ENCODE measurements at places on chromosomes 6 and 20.
A peak's percentile ranks its signal among the peaks of the same experiment; 100 is the strongest.

DNA sequence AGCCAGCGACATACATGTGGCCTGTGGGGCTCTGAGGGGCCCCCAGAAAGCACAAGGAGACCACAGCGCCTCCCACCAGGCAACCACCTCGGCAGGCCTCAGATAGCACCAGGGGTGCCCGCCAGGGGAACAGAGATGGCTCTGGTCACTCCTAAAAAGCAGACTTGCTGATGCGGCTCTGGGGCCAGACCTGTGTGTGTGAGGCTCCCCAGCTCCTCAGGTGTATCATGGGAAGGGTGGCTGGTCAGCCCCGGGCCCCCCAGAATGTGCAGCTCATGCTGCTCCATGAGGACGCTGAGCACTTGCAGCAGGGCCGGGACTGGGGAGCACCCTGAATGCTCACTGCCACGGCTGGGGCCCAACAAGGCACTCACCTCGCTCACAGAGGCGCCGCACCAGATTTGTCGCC lies 60.2 kb downstream of the PYGB start:
- ATAC-seq: no peak

DNA sequence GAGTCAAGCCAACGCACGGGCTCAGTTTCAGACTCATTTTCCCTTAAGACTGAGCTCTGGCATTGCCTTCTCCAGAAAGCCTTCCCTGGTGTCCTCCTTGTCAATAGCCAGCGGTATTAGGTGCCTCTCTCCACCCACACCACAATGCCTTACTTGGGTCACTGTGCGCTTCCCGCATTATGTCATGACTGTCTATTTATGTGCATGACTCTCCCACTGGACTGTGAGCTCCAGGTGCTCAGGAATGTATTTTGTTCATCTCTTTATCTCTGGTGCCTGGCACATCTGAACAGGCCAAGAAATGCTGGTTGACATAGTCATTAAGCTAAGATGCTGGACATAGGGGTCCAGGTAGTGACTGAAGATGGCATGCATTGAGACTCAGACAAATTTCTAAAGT lies 42.7 kb downstream of the DAAM2 start:
- ATAC-seq: no peak

DNA sequence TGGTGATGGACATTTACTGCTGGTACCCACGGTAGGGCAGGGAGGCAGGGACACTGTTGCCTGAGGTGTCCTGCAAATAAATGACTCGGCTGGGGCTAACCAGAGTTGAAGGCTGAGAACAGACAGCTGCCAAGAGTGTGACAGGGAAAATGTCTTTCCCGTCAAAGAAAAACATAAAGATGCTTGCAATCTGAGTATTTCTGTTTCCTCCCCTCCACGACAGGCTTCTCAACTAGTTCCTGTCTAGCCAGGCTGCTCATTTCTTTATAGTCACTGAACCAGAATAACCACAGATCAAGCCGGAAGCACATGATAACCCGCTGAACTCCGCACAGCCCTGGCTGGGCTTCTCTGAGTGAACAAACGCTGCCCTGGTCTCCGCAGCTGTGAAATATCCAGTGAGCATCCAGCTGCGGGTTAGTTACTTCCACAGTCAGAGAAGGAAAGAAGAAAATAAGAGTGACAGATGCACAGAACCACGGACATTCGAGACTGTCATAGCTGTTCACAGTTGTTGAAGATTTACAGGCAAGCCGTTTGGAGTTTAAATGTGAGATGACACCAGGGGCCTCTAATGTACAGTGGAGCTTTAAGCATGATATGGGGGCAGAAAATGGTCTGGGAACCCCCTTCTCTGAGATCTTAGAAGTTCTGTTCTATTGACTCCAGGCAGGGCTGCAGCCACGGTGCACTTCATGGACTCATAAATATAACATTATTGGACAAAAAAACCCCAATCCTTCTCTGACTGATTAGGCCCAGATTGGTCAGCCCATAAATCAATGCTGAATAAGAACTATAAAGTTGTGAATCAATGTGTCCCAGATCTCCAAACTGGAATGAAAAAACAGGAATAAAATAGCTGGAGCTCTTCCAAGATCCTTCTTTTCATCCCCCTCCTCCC lies 299.9 kb upstream of the SUPT3H start:
- peak; percentile 22 for ATAC-seq

GRCh38 chr6:70409216-70409615 lies 4.1 kb upstream of the FAM135A start:
- no peak for ATAC-seq

GRCh38 chr20:35489717-35490116 lies 34.3 kb downstream of the CEP250 start:
- ATAC-seq: no peak

DNA sequence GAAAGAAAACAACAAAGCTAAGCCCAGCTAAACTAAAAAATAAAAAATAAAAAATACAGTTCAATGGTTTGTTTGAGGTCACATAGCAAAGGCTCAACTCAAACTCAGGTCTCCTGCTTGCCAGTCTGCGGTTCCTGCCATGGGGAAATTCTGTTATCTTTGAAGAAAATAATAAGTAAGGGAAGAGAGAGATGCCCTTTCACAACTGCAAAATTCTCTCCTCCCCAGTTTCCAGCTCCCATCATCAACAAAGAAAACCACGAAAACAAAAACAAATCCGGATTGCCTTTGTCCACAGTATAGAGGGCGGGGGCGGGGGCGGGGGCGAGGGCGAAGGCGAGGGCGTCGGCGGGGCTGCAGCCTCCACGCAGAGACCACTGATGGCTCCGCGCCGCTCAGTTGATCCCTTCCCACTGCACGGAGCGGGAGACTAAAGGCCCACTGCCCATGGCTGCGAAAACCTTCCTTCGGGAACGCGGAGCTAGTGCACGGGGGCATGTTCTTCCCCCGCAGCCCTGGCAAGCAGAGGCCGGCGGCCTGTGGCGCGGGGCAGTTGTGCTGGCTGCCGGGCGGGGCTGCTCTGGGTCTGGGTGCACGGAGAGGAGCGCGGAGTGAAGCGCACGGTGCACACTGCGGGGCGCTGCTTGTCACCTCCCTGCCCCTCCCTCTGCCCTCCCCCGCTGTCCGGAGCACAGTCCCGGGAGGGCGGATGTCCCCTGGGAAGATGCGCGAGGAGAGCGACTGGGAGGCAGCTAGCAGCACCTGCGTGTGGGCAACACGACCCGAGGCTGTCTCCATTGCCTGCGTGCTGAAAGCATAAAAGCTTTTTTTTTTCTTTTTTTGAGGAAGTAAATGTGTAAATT lies 54.1 kb upstream of the TPD52L1 start:
- peak; percentile 81 for ATAC-seq

- ATAC-seq: peak; percentile 22
Measured at GRCh38 chr6:107488875-107489635, 862 bp upstream of the SOBP start.

- peak; percentile 14 for ATAC-seq
Measured at GRCh38 chr6:151808371-151809241, 1.1 kb downstream of the ESR1 start.

DNA sequence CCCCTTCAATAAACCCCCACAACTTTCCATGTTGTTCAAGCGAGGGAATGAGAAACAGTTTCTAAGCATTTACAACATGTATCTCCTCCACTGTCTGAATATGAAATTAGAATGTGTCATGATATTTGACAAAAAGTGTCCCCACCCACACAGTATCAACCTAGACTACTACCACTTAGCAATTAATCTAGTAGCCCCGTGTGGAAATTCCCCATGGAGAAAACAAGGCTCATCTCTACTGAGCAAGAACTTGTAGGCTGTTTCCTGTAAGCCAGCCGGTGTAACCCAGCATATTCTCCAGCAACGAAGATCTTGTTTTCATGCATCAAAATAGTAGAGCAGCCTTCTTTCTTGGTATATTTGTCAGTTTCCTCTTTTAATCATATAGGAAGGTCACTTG lies 115.0 kb downstream of the IRF4 start:
- no peak for ATAC-seq

GRCh38 chr20:35899064-35899463 lies 55.2 kb downstream of the SCAND1 start:
- no peak for ATAC-seq

- peak; percentile 86 for ATAC-seq
Measured at GRCh38 chr6:155985660-155986138, 530.1 kb upstream of the NOX3 start.

DNA sequence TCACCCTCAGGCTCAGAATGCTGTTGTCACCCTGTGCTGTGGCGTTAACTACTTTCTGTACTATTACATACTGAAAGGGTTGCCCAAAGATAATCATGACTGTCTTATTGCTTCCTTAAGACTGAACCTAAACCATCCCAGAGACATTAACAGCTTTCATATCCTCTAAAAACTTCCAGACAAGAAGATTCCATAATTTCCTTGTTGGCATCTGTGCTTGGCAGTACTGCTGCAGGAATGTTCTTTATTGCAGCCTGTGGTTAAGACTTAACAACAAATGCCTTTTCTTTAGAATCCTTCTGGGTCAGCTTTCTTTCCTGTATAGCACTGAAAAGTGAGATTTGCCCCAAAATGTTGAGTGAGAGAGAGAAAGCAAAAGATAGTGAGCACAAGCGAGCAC lies 109.7 kb downstream of the GJA10 start:
- no peak for ATAC-seq

DNA sequence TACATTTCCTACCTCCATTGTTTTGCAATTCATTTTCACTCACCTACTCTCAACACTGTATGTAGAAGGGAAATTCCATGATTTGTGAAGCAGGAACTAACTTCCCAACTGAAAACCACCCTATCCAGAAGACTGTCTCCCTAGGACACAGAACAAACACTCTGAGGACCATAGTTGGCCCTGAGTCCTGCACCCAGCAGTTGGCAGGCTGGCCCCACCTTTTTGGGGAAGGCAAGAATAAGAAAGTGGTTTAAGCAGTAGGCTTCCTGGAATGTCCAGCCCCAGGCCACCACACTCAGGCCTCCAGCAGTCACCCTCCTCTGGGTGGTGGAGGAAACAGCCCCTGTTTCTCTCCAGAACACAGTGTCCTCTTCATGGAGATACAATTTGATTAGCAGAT lies 258.8 kb downstream of the ARHGAP18 start:
- no peak for ATAC-seq

DNA sequence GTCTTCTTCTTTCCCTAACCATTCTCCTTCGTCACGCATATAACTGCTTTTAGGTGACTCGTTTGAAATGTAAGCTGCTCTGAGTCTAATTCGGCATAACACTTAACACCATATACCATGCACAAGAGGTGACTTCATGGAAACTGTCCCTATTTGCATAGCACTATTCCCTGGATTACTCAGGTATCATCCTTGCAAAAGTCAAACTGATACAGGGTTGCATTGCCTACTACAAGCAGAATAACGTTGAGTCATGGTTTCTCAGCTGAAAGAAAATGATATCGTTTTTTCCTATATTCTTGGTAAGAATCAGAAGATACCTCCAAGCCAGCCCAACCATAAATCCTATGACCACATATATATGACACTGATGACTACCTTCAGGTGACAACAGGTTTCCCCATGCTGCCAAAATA lies 227.5 kb downstream of the ATXN1 start:
- ATAC-seq: no peak
